ENCODE measurements at places on chromosomes 3 and 15.

DNA sequence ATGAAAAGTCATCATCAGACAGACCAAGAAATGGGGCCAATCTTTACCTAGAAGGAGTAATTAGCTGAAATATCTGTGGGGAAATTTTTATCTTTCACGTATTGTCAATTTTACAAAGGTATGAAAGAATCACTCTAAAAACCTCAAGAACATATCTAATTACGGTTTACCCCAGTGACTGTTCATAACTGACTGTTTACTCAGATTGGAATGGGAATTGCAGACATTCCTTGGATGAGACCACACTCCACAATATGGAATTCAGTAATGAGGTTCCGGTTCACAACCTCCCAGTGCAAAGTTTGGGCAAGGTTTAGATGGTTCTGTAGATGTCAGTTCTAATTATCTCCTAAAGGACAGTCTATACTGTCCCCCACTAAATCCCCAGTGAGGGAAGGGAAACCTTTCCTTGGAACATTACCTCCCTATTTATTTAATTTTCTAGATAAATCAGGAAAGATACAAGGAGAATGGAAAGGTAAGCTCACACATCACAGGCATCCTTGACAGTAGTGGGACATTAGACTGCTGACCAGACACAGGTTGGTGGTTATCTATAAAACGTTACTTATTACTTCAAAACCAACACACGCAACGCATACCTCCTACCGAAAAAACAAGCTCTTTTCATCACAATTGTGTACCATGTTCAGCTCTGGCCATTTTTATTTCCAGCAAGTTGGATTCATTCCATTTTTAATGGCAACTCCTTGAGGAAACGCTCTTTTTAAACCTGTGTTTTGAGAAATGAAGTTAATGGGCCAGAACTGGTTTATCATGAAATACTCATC, 129.9 kb downstream of the RORA start:
- no peak for DNase-seq

- DNase-seq = no peak
These were observed 433.2 kb upstream of the RASGRP1 start for GRCh38 chr15:38997841-38998240.

DNA sequence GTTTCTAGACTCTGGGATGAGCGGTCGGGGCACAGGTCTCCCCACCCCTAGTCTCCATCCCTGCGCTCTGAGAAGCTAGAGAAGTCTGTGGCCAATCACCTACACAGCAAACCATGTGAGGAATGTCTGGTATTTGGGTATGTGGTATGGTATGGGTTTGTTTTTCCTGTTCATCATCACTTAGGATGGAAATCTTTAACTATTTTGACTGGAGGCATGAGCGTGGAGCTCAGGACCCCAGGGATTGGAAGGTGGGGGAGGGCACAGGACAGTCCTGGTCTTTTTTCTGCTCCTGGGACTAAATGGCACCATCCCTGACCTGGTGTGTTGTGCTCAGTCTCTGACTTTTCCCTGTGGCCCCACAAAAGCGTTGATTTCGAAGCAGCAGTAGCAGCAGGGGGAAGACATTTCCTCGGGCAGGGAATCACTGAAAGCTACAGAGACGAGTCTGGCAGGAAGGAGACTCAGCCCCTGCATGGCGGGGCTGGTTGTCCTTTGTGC, 191.7 kb upstream of the TPM1 start:
- no peak for DNase-seq

- no peak for DNase-seq
These were observed 266.9 kb downstream of the ZBBX start for GRCh38 chr3:167113035-167113830.

DNA sequence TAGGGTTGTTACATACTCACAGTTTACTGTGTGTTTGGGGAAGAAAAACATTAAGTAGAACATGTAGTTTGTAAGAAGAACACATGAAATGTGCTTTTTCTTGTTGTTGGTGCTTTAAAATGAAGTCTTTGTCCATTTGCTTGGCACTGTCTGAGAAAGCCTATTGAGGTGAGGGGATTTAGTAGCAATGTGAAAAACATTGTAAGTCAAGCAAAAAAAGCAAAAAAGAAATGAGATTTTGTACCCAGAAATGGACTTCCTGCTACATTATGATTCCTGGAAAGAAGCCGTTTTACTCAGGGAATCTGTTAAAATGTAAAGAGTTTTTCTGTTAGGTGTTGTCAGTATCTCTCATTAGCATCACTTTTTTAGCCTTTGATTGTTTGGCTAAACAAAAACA, 59.9 kb downstream of the KAT2B start:
- DNase-seq = no peak

Data from left hindlimb (tissue), 1 donor.